RWPE2 (cell line): ENCODE measurements at places on chromosomes 12 and 14.
A peak's percentile ranks its signal among the peaks of the same experiment; 100 is the strongest.

DNA sequence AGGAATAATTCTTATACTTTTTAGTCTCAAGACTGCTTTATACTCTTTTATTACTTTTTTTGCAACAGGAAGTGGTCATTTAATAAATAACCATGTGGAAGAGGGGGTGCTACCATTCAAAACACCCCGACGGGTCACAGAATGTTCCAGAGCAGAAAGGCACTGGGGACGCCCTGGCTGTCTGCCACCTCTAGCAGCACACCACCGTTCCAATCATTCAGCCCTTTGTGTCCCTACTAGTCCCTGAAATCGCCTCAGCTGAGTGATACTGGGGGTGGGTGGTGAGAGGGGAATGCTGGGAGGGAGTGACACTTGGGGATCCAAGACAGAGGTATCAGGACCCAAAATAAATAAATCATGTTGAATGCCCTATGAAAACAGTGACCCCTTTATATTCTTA, 52.4 kb downstream of the MON2 start:
- H3K27ac ChIP-seq = no peak overlapping the region
- H3K4me3 ChIP-seq = no peak overlapping the region
- no peaks in the 10 kb centered on the region for H3K4me1 ChIP-seq

DNA sequence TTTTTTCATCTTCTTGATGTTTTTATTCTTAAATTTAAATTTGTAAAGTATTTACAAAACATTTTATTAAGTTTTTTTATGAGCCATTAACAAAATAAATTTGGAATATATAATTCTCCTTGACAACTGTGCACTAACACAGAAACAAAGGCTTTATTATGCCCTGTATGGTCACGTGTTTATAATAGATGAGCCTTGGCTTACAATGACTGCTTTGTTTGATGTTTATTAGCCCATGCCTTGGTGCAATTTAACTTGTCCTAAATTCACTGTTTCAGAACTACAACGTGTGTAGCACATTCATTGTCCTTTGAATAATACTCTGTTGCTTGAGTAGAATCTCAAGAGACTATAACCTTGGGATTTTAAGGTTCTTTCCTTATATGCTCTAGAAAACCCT, 59.8 kb downstream of the CNTN1 start:
- H3K27ac ChIP-seq = no peak overlapping the region
- H3K36me3 ChIP-seq = no peaks in the 10 kb centered on the region
- H3K27me3 ChIP-seq = no peaks in the 10 kb centered on the region
- DNase-seq = no peak

GRCh38 chr12:3009780-3010179, 50.6 kb downstream of the TEAD4 start:
- H3K4me1 ChIP-seq = no peaks in the 10 kb centered on the region
- H3K4me3 ChIP-seq = no peak overlapping the region
- DNase-seq = peak; percentile 69
- peaks cover 28% of the 10 kb centered on the region for H3K36me3 ChIP-seq

- H3K27ac ChIP-seq = peak overlapping the region; percentile 69
- H3K4me3 ChIP-seq = no peak overlapping the region
- H3K36me3 ChIP-seq = no peaks in the 10 kb centered on the region
- DNase-seq = no peak
- H3K27me3 ChIP-seq = no peaks in the 10 kb centered on the region
Measured at GRCh38 chr12:78928200-78929074, 63.9 kb downstream of the SYT1 start.

- H3K27ac ChIP-seq = no peak overlapping the region
- H3K36me3 ChIP-seq = no peaks in the 10 kb centered on the region
- no peaks in the 10 kb centered on the region for H3K27me3 ChIP-seq
- H3K4me1 ChIP-seq = no peaks in the 10 kb centered on the region
- DNase-seq = no peak
- H3K4me3 ChIP-seq = no peak overlapping the region
Measured at GRCh38 chr12:19248929-19249602, 119.5 kb downstream of the PLEKHA5 start.

- H3K4me3 ChIP-seq = no peak overlapping the region
- no peaks in the 10 kb centered on the region for H3K36me3 ChIP-seq
- no peaks in the 10 kb centered on the region for H3K27me3 ChIP-seq
- no peaks in the 10 kb centered on the region for H3K4me1 ChIP-seq
Measured at GRCh38 chr14:103326078-103326477, 8.0 kb upstream of the EIF5 start.

DNA sequence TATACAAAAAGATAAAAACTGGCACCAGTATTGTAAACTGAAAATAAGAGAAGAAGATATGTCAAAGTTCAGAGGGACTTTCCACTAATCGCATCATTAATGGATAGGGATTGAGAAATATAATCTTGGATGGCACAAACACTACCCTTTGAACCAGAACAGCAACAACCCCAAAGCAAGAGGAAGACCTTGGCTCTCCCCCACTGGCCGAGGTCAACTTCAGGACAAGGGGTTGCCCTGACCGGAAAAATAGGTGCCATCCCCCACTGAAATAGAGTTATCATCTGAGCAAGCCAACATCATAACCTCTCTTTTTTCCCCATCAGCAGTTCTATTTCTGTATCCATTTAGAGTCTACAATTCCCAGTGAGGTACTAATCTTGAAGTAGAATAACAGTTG, 72.4 kb upstream of the PCED1B start:
- no peaks in the 10 kb centered on the region for H3K36me3 ChIP-seq
- DNase-seq = no peak
- no peaks in the 10 kb centered on the region for H3K27me3 ChIP-seq
- no peak overlapping the region for H3K4me3 ChIP-seq

DNA sequence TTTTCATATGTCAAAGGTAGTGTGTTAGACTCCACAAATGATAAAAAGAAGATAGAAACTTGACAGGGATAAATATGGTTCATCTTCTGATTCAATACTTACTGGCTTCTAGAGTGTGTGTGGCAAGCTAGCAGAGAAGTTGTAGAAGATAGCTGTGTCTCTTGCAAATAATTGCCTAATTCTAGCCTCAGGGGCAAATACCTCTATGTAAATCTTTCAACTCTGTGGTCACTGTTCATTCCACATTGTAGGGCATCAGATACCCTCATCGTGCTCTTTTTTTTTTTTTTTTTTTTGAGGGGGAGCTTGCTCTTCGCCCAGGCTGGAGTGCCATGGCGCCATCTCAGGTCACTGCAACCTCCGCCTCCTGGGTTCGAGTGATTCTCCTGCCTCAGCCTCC, 1.7 kb downstream of the OLR1 start:
- H3K4me3 ChIP-seq = no peak overlapping the region
- H3K27me3 ChIP-seq = no peaks in the 10 kb centered on the region
- peaks cover 16% of the 10 kb centered on the region for H3K4me1 ChIP-seq
- DNase-seq = no peak

GRCh38 chr12:118959348-118959747, 22.0 kb upstream of the SRRM4 start:
- H3K4me1 ChIP-seq = no peaks in the 10 kb centered on the region
- no peaks in the 10 kb centered on the region for H3K36me3 ChIP-seq
- DNase-seq = no peak
- no peak overlapping the region for H3K27ac ChIP-seq
- H3K4me3 ChIP-seq = no peak overlapping the region

GRCh38 chr12:113242560-113242959, 21.3 kb downstream of the TPCN1 start:
- H3K27ac ChIP-seq = peak overlapping the region; percentile 98
- H3K4me3 ChIP-seq = no peak overlapping the region
- H3K27me3 ChIP-seq = no peaks in the 10 kb centered on the region
- H3K36me3 ChIP-seq = peaks cover 36% of the 10 kb centered on the region
- DNase-seq = no peak

DNA sequence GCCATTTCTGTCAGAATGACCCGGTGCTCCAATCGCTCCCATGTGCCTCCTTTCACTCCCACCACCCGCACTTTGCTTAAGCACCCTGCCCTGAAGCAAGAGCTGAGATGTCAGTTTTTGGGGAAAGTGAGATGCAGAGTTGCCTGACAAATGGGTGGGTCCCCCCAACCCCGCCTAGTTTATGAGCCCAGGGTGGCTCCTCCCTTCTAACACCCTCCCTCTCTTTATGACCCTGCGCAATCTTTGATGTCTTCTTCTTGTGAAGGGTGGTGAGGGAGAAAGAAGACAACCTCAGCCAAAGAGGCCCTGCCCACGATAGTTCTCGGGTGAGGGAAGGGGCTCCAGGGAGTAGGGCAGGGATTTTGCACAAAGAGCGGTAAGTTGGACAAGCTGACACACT, 89.5 kb upstream of the HOXC13 start:
- H3K4me3 ChIP-seq = no peak overlapping the region
- H3K27ac ChIP-seq = no peak overlapping the region
- no peaks in the 10 kb centered on the region for H3K36me3 ChIP-seq

DNA sequence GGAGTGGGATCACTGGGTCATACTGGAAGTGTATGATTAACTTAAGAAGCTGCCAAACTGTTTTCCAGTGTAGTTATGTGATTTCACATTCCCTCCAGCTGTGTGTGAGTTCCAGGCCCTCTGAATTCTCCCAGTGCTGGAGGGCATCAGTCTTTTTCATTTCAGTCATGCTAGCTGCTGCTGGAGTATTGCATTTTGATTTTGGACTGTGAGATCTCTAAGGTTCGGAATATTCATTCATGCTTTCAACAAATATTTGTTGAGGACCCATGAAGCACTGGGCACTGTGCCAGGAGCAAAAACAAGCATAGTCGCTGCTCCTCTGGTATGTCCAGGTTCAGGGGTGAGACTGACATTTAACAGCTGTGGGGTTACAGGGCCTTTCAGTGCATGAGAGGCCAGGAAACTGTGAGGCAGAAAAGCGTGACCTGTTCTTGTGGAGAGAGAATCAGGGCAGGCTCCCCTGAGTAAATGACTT, 133.2 kb downstream of the SCARB1 start:
- H3K4me3 ChIP-seq = no peak overlapping the region
- no peaks in the 10 kb centered on the region for H3K36me3 ChIP-seq
- peak overlapping the region; percentile 5 for H3K27ac ChIP-seq
- peaks cover 15% of the 10 kb centered on the region for H3K4me1 ChIP-seq
- no peak for DNase-seq

DNA sequence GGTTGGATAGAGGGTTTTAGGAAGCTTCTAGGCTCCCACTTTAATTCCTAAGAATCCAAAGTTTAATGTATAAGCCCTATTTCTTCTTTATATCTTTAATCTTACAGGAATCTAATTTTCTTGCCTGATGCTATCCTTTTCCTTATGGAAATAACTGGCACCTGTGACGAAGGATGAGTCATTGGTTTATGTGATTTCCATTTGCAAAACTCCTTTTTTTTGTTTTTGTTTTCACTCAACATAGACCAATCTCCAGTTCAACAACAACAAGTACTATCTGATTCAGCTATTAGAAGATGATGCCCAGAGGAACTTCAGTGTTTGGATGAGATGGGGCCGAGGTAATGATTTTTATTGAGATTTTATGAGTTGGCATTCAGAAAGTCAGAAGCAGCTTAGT, 6.8 kb downstream of the PARP2 start:
- no peaks in the 10 kb centered on the region for H3K27me3 ChIP-seq
- DNase-seq = no peak
- no peak overlapping the region for H3K27ac ChIP-seq

- no peaks in the 10 kb centered on the region for H3K27me3 ChIP-seq
- no peak for DNase-seq
- H3K4me1 ChIP-seq = no peaks in the 10 kb centered on the region
- H3K27ac ChIP-seq = no peak overlapping the region
Measured at GRCh38 chr12:5511644-5512600, 80.0 kb downstream of the NTF3 start.

GRCh38 chr12:111488271-111488670, 82.5 kb downstream of the SH2B3 start:
- no peak overlapping the region for H3K27ac ChIP-seq
- H3K4me1 ChIP-seq = no peaks in the 10 kb centered on the region
- DNase-seq = no peak
- no peak overlapping the region for H3K4me3 ChIP-seq
- H3K27me3 ChIP-seq = no peaks in the 10 kb centered on the region

DNA sequence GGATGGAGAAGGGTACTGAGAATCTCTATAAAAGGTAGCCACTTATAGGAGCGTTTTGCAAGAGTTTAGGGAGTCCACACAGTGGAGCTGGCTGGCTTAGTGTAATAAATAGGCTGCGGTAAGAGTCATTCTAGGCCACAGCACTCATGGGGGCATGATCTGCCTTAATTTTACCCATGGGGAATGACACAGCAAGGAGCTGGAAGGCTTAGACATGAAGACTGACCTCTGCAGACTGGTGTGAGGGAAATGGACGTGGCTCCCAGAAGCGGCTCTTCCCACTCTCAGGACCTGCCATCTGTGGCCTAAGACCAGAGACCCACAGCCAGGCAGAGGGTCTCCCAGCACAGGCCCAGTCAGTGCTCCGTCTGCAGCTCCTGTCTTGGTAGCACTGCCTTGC, 173.3 kb downstream of the PPM1H start:
- no peaks in the 10 kb centered on the region for H3K4me1 ChIP-seq
- H3K27me3 ChIP-seq = no peaks in the 10 kb centered on the region
- DNase-seq = no peak

GRCh38 chr12:4379405-4379804, at the start of gene FGF23:
Gene FGF23 (minus strand): TSS chr12:4379712. CDS start chr12:4379582, 130 bp downstream.
- H3K27ac ChIP-seq = no peak within 1 kb of the TSS
- no peak within 1 kb of the TSS for H3K4me3 ChIP-seq
- no peaks in the 10 kb centered on the region for H3K4me1 ChIP-seq
- no peak for DNase-seq

- peaks cover 14% of the 10 kb centered on the region for H3K4me1 ChIP-seq
- DNase-seq = peak; percentile 77
- H3K27me3 ChIP-seq = no peaks in the 10 kb centered on the region
- H3K4me3 ChIP-seq = no peak overlapping the region
- peak overlapping the region; percentile 44 for H3K27ac ChIP-seq
Measured at GRCh38 chr12:66036317-66036716, 94.2 kb downstream of the LLPH start.

DNA sequence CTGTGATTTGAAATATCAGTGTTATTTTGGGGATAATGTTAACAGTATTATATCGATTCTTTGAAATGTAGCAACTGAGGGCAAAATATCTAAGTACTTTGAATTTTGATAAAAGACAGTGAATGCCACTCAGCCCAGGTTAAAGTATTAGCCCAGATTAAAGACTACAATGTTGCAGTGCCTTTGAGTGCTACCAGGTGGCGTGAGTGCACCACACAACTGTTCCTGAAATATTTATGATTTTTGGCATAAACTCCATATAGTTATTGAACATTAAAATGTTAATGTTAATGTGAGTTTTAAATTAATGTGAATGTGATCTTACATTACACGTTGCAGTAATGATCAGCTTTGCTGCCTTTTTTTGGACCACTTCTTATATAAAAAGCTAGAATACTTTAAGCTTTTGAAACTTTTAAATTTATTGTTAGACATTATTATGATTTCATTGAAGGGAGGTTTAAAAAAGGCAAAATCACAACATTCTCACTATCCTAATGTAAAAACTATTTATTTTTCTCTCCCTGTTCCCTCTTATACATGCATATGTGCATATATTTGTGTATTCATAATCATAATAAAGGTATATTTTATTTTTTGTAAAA, 22.5 kb downstream of the MRPS35 start:
- H3K27ac ChIP-seq = no peak overlapping the region
- no peak for DNase-seq

- no peaks in the 10 kb centered on the region for H3K36me3 ChIP-seq
- H3K27ac ChIP-seq = no peak overlapping the region
- no peaks in the 10 kb centered on the region for H3K27me3 ChIP-seq
- no peaks in the 10 kb centered on the region for H3K4me1 ChIP-seq
Measured at GRCh38 chr12:60501124-60501729, 905.4 kb downstream of the SLC16A7 start.
